Stimulated activated naive CD8-positive, alpha-beta T cell treated with anti-CD3 and anti-CD28 coated beads, Interleukin-15, Interleukin-2, amounts not matched to agents 100 U/mL and 50 U/mL, for 24 hours (primary cell): ENCODE measurements at places on chromosomes 1 and 21.

- DNase-seq, result no peak
These were observed 75.4 kb downstream of the CEP170 start for GRCh38 chr1:243179720-243180119.

DNA sequence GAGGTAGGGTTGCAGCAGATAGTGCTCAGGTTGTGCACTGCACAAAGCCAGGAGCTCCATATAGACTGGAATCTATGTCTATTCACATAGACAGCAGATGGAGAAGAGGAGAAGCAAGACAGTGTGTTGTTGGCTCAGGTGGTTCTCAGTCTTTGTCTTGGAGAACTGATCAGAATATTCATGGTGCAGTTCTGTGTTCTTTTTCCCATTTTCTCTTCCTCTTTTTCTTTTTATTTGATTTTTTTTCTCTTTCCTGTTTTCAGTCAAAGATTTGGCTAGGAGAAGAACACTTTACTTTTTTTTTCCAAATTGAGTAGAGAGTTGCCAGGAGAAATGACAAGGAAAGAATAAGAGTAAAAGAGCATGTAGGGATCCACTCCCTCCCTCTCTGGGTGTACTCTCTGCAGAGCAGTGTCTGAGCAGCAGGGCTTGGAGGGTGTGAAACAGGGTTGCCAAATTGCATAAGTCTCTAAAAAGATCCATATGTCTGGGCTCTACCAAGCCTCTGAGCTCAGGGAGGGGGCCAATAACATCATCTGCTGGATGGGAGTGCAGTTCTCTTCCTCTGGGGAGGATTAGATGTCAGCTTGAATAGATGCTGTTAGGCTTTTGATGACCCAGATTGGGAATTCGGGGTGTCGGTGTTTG lies 8.7 kb upstream of the CD34 start:
- DNase-seq, result no peak

- no peak for DNase-seq
These were observed 93.1 kb downstream of the HHIPL2 start for GRCh38 chr1:222454782-222455181.

- DNase-seq, result no peak
These were observed 1.6 kb downstream of the CNIH4 start for GRCh38 chr1:224358237-224358636.

GRCh38 chr21:32172106-32172505 lies 106.7 kb downstream of the MIS18A start:
- DNase-seq, result no peak

DNA sequence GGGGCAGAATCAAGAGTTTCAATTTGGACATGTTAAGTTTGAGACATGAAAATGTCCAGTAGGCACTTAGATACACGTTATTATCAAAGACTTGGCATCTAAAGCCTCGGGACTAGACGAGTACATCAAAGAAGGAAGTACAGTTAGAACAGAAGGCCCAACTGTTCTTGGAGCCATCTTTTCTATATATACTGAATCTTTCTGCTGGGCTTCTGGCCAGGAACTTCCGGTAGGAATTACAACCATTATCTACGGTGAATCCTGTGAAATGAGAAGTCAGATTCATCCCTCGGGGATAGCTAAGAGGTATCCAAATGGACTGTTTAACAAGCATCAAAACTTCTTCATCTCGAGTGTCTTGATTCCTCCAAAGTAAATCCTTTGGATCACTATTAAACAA lies 34.4 kb upstream of the NRDC start:
- DNase-seq, result no peak

DNA sequence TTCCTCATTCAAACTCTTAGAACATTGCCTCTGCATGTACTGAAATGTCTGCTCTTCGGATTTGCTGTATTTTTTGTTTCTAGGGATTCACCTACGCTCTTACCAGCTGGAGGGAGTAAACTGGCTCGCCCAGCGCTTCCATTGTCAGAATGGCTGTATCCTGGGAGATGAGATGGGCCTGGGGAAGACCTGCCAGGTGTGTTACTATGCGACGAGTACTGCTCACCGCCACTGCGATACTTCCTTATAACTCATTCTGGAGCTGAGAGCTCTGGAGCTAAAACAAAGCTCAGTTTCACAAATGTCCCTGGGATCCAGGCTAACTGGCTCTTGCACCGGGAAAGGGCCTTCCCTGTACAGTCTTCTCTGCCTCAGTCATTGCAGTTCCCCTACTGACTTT lies 10.1 kb downstream of the CHD1L start:
- no peak for DNase-seq

DNA sequence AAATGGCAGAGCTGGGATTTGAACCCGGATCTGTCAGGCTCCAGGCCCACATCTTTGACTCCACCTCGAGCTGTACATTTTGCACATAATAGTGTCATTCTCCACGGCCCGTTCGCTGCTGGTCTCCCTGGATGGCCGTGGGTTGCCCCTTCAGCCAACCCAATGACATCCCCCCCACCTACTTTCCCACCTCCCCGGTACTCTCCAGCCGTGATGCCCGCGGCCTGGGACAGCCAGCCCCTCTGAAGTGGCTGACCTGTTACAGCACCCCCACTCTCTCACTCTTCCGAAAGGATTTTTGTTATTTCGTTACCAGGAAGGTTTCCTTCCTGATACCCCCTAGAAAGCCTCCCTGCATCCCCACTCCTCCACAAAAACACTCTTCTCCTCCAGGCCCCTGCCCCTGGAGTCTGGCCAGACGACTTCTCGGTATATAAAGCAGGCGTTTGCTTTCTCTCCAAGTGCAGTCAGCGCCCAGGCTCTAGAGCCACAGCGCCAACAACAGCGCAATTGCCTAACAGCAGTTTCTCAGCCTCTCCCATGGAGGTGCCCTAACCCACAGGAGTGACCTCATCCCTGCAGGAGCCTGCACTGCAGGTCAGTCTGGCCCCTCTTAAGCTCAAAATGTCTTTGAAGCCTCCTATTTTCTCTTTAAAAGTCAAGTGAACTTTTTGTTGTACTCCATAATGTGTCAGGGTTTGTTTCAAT lies 14.5 kb upstream of the GJB5 start:
- DNase-seq, result no peak

- no peak for DNase-seq
These were observed 43.5 kb upstream of the ADARB1 start for GRCh38 chr21:45030682-45031570.

GRCh38 chr1:15667362-15667761 lies 16.8 kb upstream of the PLEKHM2 start:
- DNase-seq, result no peak

- DNase-seq, result no peak
These were observed 75.4 kb downstream of the RPAP2 start for GRCh38 chr1:92374223-92374622.

- peak; percentile 49 for DNase-seq
These were observed 19.1 kb downstream of the OPTC start for GRCh38 chr1:203512848-203513584.

DNA sequence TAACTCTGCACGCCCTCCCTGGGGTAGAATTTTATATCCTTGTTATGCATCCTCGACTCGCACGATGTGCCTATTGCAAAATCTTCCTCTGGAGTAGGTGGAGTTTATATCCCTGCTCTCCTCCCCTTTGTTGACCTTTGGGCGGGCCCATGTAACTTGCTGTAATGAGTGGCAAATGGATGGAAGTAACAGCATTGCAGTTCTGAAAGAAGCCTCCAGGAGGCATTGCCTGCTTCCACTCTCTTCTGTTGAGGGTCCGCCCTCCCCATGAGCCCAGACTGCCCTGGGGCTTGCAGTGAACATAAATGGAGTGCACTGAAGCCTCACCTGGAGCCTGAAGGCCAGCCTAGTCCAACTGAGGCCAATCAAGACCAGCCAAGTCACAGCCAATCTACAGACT lies 62.2 kb upstream of the GRIK3 start:
- no peak for DNase-seq

- DNase-seq, result no peak
These were observed 7.5 kb downstream of the TRAPPC10 start for GRCh38 chr21:44019568-44019958.

DNA sequence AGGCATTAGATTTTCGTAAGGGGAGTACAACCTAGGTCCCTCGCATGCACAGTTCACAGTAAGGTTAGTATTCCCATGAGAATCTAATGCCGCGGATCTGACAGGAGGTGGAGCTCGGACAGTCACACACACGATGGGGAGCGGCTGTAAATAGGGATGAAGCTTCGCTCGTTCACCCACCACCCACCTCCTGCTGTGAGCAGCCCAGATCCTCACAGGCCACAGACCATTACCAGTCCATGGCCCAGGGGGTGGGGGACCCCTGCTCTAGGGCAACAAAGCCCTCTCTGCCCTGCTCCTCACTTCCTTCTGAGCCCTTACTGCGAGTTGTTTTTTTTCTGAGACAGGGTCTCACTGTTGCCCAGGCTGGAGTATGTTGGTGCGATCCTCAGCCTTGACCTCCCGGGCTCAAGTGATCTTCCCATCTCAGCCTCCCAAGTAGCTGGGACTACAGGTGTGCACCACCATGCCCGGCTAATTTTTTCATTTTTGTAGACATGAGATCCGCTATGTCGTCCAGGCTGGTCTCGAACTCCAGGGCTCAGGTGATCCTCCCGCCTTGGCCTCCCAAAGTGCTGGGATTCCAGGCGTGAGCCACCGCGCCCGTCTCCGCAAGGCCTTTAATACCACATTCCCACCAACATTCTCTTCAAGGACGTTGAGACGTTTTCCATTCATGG lies 21.3 kb downstream of the TRPM2 start:
- DNase-seq, result no peak
